ENCODE measurements at places on chromosomes 6 and 20.

DNA sequence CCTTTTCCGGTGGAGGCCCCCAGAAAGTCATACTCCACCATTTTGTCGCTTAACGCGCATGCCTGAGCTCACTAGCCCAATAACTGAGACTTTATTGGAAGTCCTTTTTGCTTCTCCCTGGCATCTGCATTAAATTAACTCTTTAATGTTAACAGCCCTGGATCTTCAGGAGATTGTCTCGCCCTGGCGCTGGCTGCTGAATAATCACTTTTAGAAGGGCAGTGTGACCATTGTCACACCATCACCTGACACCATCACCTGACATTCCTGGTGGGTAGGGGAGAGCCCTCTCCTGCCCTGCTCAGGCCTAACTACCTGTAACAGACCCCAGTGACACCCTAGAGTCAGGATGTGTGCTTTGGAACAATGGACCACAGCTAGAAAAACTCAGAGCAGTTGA, 115.5 kb upstream of the SNX9 start:
- no peak for DNase-seq

GRCh38 chr6:1868561-1869261, 259.0 kb downstream of the FOXC1 start:
- DNase-seq: no peak

DNA sequence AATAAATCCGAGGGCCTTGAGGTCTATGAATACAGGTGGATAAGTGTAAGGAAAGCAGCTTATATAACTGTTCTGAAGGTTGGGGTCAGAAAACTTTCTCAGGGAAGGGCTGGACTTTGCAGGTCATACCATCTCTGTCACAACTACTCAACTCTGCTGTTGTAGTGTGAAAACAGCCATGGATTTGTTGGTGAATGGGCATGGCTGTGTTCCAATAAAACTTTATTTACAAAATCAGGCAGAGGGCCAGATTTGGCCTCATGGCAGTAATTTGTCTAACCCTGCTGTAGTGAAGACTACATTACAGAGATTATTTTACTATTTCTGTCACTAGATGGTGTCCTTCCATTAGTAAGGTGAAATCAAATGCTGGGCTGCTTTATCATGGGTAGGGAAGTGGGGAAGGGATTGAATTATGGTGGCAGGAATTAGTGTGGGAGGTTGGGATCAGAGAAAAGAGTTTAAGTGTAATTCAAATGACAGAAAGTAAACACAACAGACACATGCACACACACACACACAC, 409.6 kb upstream of the CHD6 start:
- DNase-seq: no peak

GRCh38 chr6:90846824-90847223, 260.0 kb upstream of the MAP3K7 start:
- no peak for DNase-seq

All from mesothelial cell of epicardium (in vitro differentiated cells).